ENCODE measurements at places on chromosomes 11 and 22.

- no peak for DNase-seq
Measured at GRCh38 chr11:91041626-91042025, 818.8 kb upstream of the CHORDC1 start.

GRCh38 chr11:103779054-103779453 is 257.4 kb upstream of the DDI1 start:
- DNase-seq: no peak

- DNase-seq: no peak
Measured at GRCh38 chr22:21942407-21943343, 10.0 kb downstream of the PPM1F start.

GRCh38 chr11:73221996-73222395 is 3.9 kb downstream of the P2RY2 start:
- DNase-seq: no peak

GRCh38 chr11:28697920-28698827 is 590.0 kb downstream of the METTL15 start:
- DNase-seq: no peak

DNA sequence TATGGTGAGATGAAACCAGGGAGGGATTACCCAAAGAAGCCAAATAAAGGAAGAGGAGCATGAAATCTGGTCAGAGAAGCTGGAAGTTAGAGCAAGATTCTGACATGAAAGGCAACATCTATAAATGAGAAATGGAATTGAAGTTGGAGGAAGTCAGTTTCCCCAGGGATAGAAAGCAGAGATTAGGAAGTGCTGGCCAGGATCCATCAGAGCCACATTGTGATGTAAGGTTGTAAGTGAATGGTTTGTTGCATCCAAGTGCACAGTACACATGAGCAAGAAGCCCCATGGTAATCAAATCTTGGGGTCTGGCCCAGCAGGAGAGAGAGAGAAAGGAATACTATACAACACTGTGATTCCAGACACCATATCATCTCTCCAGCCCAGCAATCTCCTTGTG is 6.6 kb upstream of the NLRP10 start:
- no peak for DNase-seq
